ENCODE measurements at places on chromosomes 3 and 15. TPM values are rescaled to one million over a fixed set of nuclear protein-coding genes. Genes with fewer than 3 reads are reported as not detected.

Gene CYP11A1
- 0.33 TPM for total RNA-seq

Gene SLC24A5
- total RNA-seq, result not detected

Gene PATL2
- 0.72 TPM for total RNA-seq

Gene STRIT1
- total RNA-seq, result not detected

Gene PCOLCE2
- 31.6 TPM for total RNA-seq

Gene NRROS
- 2.9 TPM for total RNA-seq

Gene SLC9C1
- 0.33 TPM for total RNA-seq

Gene CCR9
- not detected for total RNA-seq

Gene GABRB3
- 2.2 TPM for total RNA-seq

Gene ITIH3
- under 0.01 TPM for total RNA-seq

Gene EFCAB12
- not detected for total RNA-seq

Gene DUOXA1
- 0.36 TPM for total RNA-seq

Gene SEMA3B
- 9.7 TPM for total RNA-seq

Gene ITGA11
- 81.1 TPM for total RNA-seq

Gene OSBPL10
- 6.7 TPM for total RNA-seq

Gene INO80
- 24.9 TPM for total RNA-seq

Gene CHRD
- total RNA-seq, result 4.6 TPM

Gene CCK
- not detected for total RNA-seq

Gene CFAP92
- 0.49 TPM for total RNA-seq

Gene TMEM212
- not detected for total RNA-seq

Gene FBXW12
- 0.27 TPM for total RNA-seq

Gene SLC28A1
- not detected for total RNA-seq

Gene SEMA6D
- total RNA-seq, result 17.7 TPM

Gene SOX14
- not detected for total RNA-seq

Gene HCN4
- total RNA-seq, result not detected

Gene LEO1
- total RNA-seq, result 21.3 TPM

Gene XCR1
- total RNA-seq, result not detected

Gene ARL8B
- total RNA-seq, result 89.0 TPM

Gene ATP10A
- total RNA-seq, result 4.4 TPM

Gene CCR1
- total RNA-seq, result 0.90 TPM

Gene CLDN1
- 0.18 TPM for total RNA-seq

Gene DNASE1L3
- not detected for total RNA-seq

Gene TGM5
- not detected for total RNA-seq

Gene CCR8
- not detected for total RNA-seq

Gene SLC7A14
- 6.1 TPM for total RNA-seq

Gene ZNF501
- total RNA-seq, result 13.1 TPM
